Pancreas (tissue), 10 donors: ENCODE measurements at places on chromosomes 6 and 20.

- DNase-seq: no peak
Measured at GRCh38 chr6:34036357-34037069, 109.4 kb downstream of the GRM4 start.

DNA sequence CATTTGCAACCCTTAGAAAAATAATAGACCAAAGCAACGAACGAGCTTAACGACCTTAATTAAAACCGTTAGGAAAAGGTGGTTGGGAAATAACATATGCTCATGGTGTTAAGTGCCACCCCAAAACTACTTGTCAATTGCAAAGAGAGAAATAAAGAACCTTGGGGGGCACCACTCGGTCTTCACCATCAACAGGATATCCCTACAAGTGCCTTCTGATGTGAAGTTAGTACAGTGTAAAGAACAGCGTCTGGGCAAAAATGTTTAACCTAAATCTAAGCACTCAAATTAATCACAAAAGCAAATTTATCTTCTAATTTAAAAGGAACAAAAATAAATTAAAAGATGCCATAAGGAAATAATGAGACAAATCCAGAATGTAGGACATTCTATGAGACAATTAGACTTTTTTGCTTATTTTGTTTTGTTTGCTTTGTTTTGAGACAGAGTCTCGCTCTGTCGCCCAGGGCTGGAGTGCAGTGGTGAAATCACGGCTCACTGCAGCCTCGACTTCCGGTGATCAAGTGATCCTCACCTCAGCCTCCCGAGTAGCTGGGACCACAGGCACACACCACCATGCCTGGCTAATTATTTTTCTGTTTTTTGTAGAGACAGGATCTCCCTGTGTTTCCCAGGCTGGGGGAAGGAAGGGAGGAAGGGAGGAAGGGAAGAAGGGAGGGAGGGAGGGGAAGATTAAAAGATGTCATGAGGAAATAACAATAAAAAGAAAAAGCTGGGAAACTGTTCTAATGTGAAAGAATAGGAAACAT is 41.3 kb upstream of the BTN3A2 start:
- no peak for DNase-seq

DNA sequence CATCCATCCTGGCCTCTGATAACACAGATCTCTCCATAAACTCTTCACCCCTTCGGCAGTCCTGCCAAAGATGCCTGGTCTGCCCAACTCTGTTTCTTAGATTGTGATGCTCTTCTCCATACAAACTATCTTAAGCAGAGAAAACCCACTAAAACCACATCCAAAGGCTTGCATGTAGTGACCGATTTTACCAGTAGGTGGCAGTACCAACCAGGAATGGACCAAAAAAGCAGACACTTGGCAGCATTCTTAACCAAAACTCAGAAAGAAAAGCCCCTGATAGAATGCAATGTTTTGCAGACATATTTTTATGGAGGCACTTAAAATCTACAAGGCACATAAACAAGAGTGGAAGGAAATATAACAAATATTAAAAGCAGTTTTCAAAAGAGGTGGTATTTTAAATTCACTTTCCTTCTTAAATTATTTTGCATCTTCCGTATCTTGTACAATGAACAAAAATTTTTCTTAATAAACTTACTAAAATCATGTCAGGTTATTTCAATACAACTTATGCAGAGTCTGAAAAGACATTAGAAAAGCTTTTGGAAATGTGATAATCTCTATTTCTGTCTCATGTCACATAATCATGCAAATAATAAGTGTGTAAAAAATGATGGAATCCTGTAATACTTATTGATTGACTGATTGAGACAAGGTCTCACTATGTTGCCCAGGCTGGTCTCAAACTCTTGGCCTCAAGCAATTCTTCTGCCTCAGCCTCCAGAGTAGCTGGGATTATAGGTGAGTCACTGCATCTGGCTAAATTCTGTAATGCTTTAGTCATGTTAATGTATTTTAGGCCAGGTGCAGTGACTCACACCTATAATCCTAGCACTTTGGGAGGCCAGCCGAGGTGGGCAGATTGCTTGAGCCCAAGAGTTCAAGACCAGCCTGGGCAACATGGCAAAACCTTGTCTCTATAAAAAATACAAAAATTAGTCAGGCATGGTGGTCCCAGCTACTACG is 29.4 kb downstream of the LRP11 start:
- DNase-seq: no peak

DNA sequence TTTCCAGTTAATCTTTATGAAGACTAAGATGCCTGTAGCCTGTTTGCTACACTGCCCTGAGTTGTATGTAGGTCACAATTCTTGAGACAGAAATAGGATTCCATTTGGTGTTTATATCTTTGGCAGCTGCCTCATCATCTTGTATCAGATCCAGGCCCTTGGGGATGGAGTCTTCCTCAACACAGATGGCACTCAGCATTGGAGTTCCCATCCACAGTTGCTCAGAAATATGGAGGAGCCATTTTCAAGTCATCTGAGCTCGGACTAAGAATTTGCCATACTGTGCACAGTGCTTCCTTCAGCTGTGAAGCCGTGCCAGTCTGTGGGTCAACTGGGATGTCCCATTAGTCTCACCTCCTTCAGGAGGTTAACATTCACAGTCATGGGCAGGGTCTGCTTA is 156.6 kb downstream of the ZDHHC14 start:
- DNase-seq: no peak

GRCh38 chr6:4675121-4675520 is 101.1 kb upstream of the CDYL start:
- no peak for DNase-seq

GRCh38 chr6:18920701-18921100 is 533.6 kb downstream of the RNF144B start:
- no peak for DNase-seq

DNA sequence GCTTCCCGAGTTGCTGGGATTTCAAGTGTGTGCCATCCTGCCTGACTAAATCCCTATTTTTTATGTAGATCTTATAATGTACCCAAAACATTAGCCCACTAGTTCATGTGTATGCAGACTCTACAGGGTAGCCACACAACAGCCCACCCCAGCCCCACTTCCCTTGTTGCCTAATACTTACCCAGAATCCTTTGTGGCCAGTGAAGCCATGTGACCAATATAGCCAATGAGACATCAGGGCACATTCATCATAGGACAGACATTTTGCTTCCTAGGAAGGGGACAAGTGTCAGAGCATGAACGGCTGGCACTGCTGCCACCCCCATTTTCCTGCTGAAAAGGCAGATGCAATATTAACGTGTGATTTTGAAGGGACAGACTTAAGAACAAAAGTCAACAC is 36.0 kb upstream of the TCP11 start:
- no peak for DNase-seq

GRCh38 chr6:8043221-8043620 is 21.0 kb downstream of the BLOC1S5 start:
- no peak for DNase-seq

DNA sequence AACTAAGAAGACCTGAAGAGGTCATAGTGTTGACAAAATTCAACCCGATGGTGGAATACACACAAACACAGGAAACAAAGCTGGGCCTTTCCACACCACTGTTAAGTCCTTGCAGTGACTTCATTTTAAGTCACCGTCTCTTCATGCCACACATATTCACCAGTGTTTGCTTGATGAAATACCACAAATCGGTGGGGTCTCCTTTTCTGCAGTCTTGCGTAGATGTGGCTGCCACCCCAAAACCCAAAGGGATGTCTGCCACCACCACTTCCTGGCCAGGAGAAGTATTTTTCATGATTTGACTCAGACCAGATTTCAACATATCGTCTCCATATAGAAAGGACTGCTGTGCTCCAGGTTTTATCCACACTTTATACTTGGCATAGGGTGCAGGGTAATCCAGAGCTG is 11.0 kb upstream of the COL10A1 start:
- DNase-seq: no peak

DNA sequence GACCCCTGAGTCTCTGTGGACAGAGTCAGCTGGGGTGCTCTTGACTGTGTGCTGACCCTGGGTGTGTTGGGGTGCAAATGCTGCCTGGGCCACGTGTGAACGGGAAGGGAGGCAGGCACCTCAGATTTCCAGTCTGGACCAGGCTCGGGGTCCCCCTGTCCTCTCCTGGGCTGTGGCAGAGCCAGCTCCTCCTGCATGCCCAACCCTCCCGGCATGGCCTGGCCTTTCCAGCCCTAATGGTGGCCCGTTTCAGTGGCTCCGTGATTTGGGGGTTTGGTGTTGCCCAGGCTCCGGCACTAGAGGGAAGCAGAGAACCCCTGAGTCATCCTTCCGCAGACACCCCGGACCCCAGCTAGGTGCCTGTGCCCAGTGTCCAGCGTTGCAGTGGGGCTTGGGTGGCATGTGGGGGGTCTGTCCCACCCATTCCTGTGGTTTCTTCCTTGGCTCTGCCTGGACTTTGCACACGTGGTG is 9.1 kb downstream of the RBM38 start:
- DNase-seq: peak; percentile 41

GRCh38 chr20:49230561-49231133 is 11.4 kb downstream of the DDX27 start:
- DNase-seq: no peak

GRCh38 chr6:145643760-145644159 is 91.6 kb downstream of the EPM2A start:
- DNase-seq: no peak

DNA sequence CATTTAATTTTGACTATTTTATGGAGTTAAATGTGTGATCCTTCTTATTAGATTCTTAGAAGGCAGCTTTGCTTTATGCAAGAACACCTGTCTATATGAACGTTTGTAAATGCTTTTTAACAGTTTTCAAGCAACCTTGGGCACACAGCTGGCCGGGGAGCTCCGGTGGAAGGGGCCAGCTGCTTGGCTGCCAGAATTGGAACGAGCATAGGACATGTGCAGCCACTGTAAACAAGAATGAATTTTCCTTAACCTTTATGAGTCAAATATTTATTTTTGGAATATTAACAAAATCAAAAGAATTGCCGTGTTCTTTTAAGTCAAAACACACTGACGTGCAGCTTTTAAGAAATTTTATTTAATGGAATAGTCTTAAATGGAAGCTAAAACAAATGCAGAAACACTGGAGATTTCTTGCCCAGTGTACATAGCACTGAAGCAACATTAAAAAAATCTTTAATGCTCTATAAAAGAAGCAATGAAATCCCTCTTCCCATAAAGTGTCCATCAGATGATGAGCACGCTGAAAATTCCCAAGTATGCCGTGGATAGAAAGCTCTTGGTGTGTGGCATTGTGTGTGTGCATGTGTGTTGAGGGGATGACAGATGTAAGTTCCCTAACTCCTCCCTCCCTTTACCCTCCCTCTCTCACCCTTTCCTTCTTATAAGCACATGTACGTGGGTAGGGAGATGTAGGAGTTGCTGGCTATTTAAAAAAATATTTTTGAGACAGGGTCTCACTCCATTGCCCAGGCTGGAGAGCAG is 208.9 kb upstream of the EXOC2 start:
- DNase-seq: no peak

DNA sequence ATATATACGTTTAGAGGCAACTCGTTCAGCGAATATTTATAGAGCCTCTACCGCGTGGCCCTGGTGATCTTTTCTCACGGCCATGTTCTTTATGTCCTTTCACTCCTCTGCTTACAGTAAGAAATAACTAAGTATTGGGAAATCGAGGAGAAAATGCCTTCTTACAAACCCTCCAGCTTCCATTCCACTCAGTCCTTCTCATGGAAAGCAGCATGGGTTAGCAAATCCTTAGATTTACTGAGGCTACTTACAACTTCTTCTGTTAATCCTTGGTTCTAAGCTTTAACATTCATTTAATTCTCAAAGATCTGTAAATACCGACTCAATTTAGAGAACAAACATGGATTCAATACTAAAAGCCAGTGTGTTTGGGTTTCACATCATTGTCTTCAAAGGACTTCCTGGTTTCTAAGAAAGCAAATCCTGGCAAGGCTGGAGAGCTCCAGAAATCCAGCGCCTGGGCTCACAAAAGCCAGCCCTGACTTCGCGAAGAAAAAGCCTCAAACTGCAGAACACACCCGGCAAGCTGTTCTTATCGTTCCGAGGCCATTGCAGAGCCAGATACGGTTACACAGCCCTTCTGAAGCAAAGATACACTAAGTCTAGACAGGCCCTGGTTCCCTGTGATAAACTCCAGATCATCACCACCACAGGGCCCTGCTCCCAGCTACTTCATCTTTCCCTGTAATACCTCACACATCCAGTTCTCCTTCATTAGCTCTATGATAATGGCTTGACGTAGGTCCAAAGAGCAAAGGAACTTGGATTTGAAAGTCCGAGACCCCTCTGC is 19.2 kb downstream of the AGPAT4 start:
- DNase-seq: no peak

GRCh38 chr6:156309017-156309416 is 468.2 kb upstream of the ARID1B start:
- no peak for DNase-seq

GRCh38 chr20:39289316-39289715 is 327.2 kb downstream of the DHX35 start:
- no peak for DNase-seq
